Dorsolateral prefrontal cortex (tissue), 122 donors: ENCODE measurements at places on chromosomes 3 and 15.

DNA sequence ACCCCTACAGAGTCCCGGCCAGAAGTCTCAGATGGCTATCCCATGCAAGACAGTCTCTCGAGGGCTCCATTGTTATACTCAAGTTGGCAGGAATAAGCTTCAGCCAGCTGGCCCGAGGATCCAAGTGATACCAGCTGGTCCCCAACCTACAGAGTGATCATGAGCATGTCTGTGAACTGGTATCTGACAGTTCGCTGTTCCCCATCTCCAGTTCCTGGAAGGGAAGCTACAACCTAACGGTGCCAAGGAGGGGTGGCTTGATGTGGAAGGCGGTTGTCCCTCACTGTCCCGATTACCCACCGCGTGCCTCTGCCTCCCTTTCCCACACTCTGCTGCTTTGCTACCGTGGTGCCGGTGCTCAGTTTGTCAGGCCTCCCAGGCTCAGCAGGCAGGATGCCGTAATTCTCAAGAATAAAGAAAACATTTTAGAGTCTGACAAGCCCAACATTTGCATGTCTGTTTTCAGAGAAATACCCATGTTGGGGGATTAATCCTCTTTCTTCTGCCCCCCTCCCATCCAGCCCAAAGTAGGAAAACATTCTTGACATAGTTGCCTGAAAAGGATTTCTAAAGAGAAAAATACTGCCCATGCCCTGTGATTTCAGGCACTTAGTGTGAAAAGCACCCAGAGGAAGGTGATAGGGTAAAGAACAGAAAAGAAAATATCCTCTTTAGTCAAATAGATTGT is 49.4 kb upstream of the HES1 start:
- DNase-seq: no peak

GRCh38 chr15:100241572-100242482 is 99.9 kb downstream of the ADAMTS17 start:
- DNase-seq: no peak

DNA sequence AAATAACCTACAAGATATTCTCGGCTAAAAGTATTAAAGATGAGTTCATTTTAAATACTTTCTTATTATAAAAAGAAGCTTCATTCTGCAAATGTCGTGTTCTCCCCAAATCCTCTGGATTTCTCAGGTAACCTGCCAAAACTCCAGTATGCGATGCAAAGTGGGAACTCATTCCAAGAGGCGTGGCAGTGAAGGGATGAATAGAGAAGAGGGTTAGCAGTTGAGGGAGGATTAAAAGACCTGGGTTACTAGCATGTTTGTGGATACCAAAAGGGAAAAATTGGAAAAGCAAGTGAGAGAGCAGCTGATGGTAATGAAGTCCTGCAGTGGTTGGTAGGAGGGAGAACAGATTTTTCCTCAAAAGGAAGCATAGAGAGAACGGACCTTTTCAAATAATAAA is 61.6 kb downstream of the ATP2C1 start:
- no peak for DNase-seq

DNA sequence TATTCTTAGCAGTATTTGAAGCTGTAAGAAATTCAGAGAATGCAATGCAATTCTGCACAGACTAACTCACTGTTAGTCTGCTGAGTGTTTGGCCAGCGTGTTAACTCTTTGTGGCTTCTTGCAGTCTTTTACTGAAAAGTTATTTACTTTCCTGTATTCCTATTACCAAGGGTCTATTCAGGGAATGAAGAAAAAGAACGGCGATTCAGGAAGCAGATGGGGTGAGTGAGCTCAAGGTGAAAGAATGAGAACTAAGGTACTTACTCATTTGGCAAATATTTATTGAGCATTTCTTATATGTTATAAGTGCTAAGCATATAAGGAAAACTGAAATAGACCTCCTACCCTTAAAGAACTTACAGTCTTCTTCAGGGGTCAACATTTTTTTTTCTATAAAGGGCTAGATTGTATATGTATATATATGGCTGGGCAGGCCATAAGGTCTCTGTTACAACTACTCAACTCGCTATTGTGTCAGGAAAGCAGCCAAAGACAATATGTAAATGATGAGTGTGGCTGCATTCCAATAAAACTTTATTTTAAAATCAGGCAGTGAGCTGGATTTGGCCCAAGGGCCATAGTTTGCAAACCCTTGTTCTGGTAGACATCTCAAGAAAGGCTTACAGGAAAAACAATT is 271.9 kb upstream of the GADL1 start:
- no peak for DNase-seq

GRCh38 chr3:38133557-38134405 is 3.1 kb downstream of the ACAA1 start:
- no peak for DNase-seq

DNA sequence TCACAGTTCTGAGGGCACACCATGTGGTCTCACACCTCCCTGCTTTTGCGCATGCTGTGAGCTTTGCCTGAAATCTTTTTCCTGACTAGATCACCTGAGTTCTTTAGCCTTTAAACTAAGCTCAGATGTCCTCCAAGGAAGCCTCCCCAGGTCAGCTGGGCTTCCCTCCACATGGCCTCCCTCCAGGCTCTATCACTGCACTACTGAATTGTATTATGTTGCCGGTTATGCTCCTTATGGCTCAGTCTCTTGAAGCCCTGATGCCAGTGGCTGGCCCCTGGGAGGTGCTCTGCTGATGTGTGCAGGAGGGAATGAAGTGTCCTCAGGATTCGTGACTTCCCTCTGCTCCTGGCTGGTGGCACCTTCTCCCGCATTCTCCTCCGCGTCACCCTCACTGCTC is 93.3 kb upstream of the BLM start:
- no peak for DNase-seq

- DNase-seq: no peak
These were observed 185.0 kb downstream of the OR4M2 start for GRCh38 chr15:22265056-22265945.

DNA sequence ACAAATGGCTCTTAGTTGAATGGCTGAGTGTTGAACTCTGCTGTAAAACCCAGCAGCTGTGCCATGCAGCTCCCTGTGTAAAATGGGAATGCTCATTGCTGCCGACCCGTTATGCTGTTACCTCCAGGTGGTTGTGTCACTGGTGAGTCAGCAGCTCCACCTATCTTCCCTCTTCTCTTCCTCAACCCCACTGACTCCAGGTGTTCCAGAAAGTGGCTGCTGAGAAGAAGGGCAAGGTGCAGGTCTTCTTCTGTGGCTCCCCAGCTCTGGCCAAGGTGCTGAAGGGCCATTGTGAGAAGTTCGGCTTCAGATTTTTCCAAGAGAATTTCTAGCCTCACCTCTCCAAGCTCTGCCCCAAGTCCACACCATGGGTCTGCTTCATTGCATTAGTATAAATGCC is 41.9 kb downstream of the NOX5 start:
- no peak for DNase-seq

DNA sequence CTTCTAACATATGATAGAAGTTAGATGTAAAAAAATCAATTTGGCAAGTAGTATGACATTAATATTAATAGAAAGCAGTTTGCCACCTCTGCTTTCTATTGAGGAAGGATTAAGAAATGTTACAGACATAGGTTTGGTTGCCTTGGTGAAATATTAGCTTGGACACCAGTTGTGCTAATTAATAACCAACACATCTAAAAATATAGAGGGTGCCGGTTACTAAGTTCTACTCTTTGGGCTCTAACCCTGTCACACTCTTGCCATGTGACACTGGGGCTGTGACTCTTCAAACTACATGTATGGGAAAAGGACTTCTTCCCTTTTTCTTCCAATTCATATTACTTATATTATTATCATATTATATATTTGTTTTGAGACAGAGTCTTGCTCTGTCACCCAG is 64.4 kb downstream of the TRIM71 start:
- DNase-seq: no peak

DNA sequence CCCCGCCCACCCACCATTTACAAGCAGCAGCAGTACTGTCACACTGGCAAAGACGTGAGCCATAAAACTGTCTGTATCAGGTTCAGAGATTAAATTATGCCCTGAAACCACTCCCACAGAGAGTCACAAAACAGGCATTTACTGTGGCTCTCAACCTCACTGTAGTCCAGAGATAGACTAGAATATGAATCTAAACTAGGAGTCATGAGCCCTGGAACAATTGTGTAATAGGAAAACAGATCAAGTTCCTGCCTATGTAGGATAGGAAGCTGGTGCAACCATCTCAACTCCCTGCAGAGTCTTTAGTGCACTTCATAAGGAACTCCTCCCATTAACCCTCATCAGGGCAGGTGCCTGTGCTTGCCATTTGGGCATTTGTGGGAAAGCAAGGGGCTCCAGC is 61.7 kb downstream of the FAM227B start:
- no peak for DNase-seq

- no peak for DNase-seq
These were observed 26.2 kb downstream of the ARPP21 start for GRCh38 chr3:35665390-35666055.

DNA sequence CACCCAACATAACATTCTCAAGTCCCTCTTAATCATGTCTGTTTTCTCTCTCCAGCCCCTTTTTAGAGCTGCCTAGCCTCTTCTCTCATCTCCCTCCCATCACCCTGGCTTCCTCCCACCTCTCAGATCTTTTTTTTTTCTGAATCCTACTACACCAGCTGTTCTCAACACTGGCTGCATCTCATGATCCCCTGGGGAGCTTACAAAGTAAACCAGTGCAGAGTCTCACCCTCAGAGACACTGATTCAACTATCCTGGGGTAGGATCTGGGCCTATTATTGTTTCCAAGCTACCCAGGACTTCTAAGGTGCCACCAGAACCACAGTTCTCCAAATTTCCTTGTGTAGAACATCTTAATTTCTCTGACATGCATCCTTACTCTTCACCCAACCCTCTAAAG is 50.3 kb upstream of the ACAN start:
- DNase-seq: no peak

GRCh38 chr3:175608356-175608755 is 749.2 kb downstream of the NAALADL2 start:
- DNase-seq: no peak

DNA sequence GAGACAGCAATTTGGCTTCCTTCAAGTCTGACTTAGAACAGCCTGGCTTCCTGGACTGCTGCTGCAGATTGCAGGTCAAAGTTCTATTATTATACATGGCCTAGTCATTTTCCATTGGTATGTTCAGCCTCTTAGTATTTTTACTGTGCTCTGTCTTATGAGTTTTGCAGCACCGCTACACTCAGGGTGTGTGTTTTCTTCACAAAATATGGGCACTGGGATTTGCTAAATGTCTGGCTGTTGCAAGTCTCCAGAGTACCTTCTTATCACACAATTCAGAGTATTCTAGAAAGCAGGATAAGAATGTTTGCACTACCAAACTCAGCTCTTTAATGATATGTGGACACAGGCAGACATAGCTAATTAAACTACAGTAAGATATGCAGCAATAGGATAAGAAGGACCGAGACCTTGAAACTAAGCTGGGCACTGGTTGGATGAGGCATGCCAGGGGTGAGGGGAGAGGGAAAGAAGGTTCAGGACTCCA is 203.0 kb upstream of the PDZRN3 start:
- no peak for DNase-seq

GRCh38 chr3:181718987-181719911 is 7.5 kb downstream of the SOX2 start:
- no peak for DNase-seq

DNA sequence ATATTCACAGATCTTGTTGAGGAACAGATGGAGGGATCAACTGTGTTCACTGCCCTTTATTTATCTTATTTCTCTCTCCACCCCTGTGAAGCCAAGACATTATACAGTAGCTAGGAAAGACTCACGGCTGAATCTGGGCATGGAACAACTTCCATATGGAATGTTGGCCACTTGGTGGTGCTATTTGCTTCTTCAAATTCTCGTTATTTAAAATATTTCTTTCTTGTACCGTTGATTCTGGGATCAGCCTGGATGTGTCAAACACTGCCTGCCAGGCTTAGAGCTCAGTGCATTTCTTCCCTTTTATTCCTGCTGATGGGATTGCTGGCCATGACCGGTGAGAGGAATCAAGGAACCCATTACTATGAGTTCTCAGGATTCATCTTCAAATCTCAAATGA is 17.5 kb upstream of the GASK1A start:
- peak; percentile 65 for DNase-seq

DNA sequence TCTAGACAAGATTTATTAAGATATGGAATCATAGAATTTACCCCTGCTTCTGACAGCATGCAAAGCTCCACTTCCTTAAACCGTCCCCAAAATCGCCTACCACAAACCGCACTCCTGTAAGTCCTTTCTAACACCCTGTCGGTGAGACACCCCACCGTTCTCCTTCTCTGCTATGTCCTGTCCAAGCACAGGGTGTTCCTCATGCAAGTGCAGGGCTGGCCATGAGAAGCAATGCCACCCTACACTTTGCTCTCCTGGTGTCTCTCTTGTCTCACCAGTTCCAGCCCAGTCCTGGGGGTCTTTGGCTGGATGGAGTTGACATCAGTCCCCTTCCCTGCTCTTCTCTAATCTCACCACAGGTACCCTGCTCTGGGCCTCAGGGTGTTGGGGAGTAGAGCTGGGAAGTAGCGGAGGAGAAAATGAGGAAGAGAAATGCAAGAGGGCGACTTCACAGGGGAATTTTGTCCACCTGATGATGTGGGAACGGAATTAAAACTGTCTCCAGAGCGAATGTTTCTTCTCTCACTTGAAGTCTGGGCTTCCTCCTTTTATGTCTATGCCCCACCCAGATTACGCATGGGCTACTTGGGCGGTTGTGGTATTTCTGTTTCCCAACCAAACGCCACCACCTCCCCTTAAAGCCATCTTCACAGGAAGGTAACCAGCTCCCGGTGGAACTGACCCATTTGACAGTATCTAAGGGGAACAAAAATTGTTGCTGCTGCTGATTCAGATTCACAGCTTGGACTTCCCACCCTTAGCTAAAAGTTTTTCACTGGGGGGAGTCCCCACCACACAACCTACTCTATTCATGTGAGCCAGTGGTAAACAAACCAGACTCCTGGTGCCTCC is 49.9 kb downstream of the CASR start:
- DNase-seq: no peak

DNA sequence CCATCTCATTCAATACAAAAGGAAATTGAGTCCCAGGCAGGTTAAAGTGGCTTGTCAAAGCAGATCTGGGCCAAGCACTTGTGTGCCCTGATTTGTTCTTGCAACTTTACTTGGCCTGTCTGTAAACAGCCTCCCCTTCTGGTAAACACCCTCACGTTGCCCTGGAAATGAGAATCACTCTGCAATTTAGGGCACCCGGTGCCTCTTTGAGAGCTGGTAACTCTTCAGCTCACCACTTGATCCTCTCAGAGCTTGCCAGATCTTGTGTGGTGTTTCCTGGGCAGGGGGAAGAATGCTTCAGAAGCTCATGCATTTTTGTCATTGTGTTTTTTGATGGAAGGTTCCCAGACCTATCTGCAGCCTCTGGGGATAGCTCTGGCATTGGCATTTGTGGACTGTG is 11.3 kb downstream of the MED12L start:
- DNase-seq: no peak

GRCh38 chr3:181699171-181699903 is 12.4 kb upstream of the SOX2 start:
- no peak for DNase-seq

- no peak for DNase-seq
These were observed 143.3 kb downstream of the CMSS1 start for GRCh38 chr3:99960941-99961340.

GRCh38 chr15:49718234-49718633 is 97.4 kb downstream of the DTWD1 start:
- no peak for DNase-seq

- no peak for DNase-seq
These were observed 152.4 kb upstream of the CGNL1 start for GRCh38 chr15:57223887-57224286.
